COR-L47 (cell line): ENCODE measurements at places on chromosomes 5 and 9.

DNA sequence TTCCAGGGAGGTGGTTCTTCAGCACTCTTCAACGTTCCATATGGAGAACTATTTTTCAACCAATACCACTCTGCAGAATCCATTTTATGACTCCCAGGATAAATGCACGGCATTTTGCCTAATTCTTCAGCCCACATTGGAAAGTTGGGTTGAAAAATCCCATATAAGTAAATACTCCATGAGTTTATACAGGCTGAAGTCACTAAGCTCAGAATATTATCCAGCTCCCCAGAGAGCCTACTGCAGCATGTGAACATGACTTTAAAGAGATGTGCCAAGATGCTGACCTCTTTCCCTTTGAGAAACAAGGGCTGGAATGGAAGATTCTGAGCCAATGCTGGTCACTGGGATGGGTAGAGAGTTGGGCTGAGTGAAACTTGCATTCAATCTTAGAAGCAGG, 111.9 kb upstream of the SLIT3 start:
- DNase-seq, result no peak

DNA sequence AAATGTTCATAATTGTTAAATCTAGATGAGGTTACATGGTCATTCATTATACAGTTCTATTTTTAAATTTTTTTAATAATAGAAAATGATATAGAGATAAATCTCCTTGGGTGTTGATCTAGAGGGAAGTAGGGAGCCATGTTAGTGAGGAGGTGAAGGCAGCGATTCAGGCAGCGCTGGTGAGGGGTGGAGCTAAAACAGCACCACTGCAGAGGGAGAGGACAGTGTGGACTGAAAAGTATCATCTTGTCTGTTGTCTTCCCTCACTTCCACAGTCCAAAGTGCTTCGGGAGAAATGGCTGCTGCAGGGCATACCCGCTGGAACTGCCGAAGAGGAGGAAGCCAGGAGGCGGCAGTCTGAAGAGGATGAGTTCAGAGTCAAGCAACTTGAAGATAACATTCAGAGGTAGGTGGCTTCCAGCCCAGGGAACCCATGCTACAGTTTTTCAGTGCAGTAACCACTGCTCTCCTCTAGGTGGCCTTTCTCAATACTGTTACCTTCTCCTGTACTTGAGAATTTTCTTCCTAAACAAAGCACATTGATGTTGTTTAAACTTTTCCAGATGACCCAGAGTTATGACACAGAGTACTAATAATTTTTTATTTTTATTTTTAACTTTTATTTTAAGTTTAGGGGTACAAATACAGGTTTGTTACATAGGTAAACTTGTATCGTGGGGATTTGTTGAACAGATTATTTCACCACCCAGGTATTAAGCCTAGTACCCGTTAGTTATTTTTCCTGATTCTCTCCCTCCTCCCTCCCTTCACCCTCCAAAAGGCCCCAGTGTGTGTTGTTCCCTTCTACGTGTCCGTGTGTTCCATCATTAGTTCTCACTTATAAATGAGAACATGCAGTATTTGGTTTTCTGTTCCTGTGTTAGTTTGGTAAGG, 100.5 kb downstream of the PALM2AKAP2 start:
- DNase-seq, result no peak

DNA sequence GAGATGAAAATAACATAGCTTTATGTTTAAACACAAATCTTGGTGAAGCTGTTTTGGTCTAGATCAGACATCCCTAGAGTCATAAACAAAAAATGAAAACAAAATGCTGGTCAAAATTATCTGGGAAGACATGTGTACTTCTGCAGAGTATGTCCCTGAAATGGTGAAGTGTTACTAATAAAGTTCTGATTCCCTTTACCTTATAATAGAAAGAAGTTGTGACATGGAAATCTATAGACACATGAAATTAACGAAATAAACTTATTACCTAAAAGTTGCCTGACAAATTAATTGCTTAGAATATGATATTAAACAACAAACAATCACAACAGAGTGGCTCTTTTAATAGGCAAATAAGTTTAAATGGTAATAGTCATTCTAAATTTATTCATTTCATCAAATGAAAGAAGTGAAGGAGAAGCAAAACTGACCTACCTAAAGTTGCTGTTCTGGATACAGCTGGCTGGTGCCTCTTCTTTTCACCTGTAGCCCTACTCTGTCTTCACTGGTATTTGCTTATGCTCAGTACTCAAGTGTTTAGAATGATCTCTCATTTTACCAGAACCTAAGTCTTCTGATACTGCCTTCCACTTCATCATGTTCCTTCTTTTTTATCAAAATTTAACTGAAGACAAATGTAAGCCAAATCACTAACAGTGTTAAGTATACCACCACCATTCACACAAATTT, 38.8 kb downstream of the FNIP1 start:
- no peak for DNase-seq

DNA sequence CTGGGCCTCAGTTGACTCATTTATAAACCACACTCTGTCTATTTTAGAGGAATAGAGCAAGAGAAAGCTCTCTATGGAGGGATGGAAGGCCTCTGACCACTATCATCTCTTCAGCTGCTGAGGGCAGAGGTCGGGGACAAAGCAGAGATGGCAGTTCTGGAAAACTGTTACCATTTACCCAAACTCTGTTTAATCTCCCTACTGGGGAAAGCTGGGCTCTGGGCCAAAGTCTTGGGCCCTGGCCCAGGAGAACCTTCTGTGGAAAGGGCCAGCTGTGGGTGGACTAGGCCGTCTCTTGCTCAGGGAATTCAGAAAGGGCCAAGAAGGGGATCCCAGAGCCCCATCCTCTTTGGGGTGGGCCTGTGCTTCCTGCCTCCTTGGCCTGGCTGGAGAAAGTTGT, 100.0 kb downstream of the PSD2 start:
- no peak for DNase-seq

- no peak for DNase-seq
These were observed 252.9 kb downstream of the CWC27 start for GRCh38 chr5:65021527-65022226.

- no peak for DNase-seq
These were observed 50.3 kb downstream of the MAMDC2 start for GRCh38 chr9:70093944-70094343.

- no peak for DNase-seq
These were observed 66.0 kb downstream of the HMCN2 start for GRCh38 chr9:130331573-130331972.

DNA sequence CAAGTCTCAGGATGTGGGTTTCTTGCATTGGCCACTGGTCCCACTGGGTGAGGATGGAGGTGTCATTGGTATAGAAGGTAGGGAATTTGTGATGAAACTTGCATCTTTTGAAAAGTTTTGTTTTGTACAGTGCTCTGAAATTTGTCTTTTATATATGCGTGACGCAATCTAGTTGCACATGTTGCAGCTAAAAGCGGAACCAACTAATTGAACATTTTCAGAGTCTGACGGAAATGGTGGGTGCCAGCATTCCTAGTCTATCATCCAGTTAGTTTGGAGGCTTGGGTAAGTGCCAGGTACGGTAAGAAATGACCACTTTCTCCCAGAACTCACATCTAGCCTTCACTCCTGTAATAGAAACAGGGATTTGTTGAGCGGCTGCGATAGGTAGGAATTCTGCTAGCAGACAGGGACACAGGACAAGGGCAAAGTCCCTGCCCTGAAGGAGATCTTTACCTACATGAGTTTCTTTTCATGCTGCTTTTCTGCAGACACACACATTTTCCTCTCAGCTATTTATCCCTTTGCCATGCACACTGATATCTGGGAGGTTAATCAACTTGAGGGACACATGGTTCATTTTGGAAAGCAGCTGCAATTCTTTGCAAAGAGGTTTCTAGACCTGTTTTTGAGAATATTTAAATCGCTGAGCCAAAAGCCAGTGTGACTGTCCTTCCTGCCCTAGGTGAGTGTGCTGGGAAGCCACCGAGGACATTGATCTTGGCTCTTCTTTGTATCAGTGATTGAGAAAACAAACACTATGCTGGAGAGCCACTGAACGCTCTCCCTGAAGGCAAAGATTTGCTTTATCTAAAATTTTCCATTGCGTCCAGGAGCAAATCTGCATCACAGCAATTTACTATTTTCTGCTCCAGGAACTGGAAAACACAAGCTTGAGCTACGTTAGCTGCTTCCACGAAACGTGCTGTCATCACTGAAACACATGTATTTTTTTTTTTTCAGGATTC, 89.7 kb downstream of the DAP start:
- no peak for DNase-seq

GRCh38 chr5:111353035-111353434, 128.9 kb downstream of the CAMK4 start:
- no peak for DNase-seq

DNA sequence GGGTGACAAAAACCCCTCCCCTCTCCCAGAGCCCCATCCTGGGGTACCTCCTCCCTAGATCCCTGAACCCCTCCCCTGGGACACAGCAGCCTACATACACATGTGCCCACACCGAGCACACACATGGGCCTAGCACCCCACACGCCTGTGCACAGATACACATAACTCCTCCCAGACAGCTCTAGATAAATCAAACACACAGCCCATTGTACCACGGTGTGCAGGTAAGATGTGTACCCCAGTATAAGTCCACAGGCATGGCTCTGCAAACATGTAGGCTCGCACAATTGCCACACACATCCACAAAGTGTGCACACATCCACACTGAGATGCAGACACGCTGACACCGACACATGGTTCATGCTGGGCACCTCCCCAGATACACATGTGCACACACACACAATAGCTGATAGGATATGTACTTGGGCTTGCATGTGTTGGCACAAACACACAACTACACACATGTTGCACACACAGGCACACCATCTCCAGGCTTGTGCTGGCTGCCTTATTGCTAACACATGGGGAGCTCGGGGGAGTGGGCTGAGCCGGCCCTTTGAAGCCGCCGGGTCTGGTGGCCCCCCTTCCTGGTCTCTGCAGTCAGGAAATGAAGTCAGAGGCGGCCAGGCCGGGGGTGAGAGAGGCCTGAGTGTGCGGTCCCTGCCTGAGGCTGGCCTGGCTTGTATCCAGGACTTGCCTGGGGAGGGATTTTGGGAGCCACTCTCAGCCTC, 30.2 kb downstream of the GOLGA2 start:
- DNase-seq, result no peak

DNA sequence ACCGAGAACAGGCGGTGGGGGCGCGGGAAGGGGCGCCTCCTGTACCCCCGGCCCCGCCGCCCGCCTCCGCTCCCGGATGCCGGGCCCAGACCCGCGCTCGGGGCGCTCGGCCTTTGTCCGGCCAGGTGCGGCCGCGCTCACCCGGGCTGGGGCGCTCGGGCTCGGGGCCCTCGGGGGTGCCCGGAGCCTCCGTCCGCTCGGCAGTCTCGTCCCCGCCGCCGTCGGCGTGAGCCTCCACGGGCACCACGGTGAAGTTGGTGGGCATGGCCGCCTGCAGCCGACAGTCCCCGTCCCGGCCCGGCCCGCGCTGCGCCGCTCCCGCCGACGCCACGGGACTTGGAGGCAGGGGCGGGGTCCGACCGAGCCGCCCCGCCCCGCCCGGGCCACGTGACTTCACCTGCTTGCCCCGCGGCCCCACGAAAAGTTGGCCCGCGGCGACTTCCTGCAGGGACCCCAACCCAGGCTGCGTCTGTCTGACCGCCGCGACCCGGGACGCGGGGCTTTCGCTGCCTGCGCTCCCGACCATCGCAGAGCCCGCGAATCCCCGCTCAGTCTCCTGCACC, at the start of gene SLC12A7:
SLC12A7 (minus strand) TSS at position 337 of the 563 bp plus-strand sequence; CDS start at position 265, 72 bp downstream.
- no peak for DNase-seq

DNA sequence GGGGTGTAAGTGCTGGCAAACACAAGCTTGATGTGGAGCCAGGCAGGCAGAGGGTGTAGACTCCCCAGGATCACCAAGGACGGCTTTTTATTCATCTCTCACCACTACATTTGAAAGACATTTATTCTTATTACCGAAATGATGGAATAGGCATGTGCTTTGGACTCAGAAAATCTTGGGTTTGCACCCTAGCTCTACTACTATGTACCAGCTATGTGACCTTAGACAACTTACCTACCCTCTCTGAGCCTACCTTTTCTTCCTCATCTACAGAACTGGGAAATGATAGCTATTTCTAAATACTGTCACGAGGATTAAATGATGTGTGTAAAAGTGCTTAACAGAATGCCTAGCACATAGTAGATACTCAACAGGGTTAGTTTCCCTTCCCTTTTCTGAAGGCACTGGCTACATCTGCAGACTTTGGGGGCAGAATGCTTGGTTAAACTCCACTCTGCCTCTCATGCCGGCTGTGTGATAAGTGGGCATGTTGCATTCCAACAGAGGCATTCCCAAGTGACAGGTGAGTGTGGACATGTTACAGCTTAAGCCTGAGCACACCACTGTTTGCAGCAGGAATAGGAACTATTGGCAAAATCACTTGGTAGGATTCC, 94.8 kb downstream of the SLC1A3 start:
- no peak for DNase-seq

DNA sequence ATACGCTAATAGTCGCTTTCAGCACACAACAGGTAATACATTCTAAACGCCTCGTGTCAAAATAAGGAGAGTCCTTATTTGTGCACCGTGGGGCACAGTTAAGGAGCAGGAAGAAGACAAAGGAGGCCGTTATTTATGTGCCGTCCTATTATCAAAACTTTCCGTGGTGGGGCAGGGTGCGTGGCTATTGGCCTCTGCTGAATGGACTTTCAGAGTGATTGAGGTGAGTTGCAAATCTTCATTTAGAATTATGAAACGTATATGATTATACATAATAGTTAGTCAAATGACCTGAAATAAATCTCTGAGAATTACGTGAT, 833 bp downstream of the C5orf24 start:
- no peak for DNase-seq

DNA sequence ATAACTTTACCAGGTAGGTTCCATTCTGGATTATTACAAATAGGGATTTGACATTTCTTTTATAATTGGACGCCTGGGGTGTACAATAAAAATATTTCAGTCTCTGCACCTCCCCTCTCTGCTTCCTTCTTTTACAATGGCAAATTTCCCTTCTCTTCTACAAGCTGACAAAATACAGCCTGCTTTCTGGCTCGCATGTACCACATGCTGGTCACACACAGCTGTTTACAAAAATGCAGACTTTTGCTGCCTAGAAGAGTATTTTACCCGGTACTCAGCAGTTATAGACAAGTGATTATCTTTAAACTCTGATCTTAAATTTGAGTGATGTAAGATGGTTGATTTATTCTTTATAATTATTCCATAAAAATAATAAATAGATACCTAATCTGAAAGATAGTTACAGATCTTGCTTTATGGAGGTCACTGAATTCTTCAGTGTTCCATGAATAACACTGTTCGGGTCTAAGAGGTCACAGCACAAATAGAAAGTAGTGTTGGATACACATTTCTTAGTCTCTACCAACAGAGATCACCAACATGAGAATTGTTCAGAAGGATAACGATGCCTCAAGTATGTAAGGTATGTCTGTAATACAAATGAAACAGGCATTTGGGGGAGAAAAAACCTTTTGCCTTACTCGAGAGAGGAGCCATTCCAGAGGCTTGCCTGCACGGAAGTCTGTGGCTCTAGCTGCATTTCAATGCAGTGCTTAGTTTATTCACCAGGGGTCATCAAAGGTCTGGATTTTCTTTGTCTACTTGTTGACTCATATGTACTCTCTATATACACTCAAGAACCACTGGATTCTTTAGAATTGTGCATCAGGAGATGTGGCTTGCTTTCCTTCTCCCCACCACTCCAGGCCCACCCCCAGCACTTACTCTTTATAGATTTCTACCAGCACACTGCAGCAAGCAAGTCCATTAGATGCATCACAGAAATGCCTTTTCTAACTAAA, 206.6 kb upstream of the RFX3 start:
- DNase-seq, result peak; percentile 70
